ENCODE measurements at places on chromosomes 5 and 9.
A peak's percentile ranks its signal among the peaks of the same experiment; 100 is the strongest.

- DNase-seq, result no peak
These were observed 6.2 kb upstream of the PDLIM4 start for GRCh38 chr5:132251220-132251725.

- DNase-seq, result no peak
These were observed 379.4 kb downstream of the PRR16 start for GRCh38 chr5:120843390-120843980.

DNA sequence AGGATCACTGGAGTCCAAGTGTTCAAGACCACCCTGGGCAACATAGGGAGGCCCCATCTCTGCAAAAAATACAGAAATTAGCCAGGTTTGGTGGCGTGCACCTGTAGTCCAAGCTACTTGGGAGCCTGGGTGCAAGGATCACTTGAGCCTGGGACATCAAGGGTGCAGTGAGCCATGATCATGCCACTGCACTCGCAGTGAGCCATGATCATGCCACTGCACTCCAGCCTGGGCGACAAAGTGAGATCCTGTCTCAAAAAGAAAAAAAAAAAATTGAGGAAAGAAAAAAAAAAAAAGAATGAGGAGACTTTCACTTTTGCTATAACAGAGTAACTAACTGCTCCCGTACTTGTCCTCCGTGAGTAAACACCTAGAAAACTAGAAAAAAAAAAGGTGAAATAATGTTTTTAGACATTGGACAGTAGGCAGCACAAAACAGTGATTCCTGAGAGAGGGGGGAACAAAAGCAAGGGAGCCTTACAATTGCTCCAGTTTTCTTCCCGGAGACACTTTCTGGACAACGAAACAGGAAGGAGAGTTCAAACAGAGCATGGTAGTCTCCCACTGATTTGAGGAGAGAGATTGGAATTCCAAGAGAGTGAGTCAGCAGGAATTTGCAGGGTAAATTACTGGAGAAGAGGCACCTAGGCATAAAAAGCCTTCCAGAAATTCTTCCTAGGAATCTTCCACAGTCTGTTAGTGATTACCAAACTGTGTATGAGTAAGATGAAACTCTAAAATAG lies 6.9 kb upstream of the ZBTB5 start:
- DNase-seq, result peak; percentile 71

DNA sequence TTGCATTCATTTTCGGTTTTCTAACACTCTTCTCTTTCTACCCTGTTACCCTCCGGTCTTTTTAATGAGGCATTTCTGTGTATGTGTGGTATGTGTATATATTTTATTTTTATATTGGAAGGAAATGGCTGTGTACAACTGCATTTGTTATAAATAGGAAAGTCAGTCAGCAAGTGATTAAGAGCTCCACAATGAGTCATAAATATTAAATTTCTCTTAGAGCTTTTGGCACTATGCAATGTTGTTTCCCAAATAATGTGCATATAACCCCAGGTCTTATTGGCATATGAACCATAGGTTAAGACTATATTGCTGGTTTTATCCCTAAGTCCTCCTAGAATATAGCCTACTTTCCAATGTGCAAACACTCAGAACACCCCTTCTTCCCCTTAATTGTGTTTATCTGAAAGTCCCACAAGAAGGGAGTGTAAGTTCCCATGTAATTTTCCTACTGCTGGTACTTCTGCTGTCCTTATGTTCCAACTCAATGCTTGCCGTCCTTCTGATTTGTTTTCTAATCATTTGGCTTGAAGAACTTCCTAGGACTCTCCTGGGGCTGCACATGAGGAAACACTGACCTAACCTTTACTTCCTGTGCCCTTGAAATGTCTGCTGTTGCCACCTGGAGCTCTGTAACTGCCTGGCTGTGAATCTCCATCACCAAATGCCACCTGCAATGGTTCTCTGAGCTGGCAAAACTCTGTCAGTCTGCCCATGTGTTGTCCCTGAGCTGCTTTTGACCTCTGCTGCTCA lies 65.5 kb upstream of the PCSK5 start:
- DNase-seq, result no peak

- peak; percentile 94 for DNase-seq
These were observed at the start of gene AK8 for GRCh38 chr9:132877824-132878694. Gene AK8 (minus strand): TSS chr9:132878284. CDS start chr9:132878255, 29 bp downstream.

GRCh38 chr5:90307322-90307721 lies 102.2 kb downstream of the CETN3 start:
- no peak for DNase-seq

DNA sequence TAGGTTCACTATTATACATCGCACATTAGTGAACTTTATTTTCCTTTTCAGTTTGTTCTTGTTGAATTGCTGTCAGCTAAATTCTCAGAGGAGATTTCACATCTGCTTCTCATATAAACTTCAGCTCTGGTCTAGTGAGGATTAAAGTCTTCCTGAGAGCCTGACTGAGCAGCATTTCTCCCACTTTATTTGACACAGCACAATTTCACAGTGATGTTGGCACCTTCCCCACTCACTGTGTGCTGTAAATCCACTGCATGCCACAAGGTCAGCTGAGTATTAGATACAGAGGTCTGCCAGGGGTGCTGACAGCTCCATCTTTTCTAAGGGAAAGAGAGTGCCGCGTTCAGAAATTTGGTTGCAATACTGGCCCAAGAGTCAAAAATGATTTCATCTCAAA lies 567.4 kb downstream of the PRR16 start:
- no peak for DNase-seq

- DNase-seq, result peak; percentile 73
These were observed 70.0 kb upstream of the KLF9 start for GRCh38 chr9:70484232-70485130.

DNA sequence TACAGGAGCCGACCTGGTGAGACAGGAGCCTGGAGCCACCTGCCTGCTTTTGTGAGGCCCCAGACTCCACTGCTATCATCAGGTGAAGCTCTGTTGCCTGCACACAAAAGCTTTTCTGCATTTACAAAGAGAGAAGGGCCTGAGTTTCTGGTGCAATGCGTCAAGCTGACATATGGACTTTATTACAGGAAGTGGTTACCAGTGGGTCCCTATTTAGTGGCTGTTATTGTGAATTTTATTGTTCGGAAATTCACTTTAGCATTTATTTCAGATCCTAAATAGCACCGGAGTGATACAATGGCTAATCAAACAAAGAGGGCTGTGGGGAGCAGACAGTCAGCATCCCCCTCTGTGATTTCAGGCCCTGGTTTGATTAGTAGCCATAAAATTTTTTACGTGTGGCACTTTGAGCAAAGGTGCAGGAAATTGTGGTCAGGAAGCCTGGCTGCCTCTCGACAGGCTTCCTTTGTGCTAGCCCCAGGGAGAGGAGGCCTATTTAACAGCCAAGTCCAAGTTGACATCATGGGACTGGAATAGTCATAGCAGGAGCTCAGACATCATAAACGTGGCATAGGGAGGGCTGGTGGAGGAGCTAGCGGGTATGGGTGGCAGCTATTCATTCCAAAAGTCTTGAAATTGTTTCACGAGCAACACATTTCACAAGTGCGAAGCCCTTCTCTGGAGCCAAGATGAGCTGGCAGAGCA lies 8.4 kb downstream of the TGFBI start:
- DNase-seq, result no peak

GRCh38 chr9:18127499-18127875 lies 346.5 kb upstream of the ADAMTSL1 start:
- no peak for DNase-seq

DNA sequence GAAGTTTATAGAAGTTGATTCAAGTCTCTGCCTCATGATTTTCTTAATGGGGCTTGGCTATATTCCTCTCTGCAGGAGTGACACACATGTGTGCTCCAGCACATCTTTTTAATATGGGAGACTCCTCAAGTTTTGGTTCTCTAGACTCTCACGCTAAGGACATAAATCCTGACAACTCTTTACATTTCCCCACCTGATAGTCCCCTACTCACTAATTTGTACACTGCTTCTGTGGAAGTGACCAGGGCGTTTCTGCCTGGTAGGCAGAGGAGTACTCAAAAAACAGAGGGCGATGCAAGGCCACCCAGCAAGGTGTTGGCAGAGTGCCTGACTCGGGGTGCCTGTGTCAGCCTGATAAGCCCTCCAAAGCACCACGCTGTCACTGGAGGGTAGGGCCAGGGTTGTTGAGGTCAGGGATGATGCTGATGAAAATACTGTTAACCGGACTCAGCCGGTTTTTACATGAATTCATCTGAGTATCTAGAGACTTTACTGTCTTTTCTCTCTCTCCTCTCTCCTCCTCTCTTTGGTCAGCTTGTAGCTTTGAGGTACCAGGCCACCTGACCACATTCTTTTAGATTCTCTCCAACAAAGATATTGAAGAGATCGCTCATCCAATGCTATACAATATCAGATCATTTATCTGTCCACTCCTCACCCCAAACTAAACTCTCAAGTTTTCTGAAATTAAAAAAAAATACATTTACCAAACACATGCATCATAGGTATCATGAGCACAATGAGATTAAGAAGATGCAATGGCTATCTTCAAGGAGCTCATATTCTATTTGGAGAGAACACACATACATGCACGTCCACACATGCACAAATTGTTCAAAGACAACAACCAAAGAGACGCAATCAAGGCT lies 205.2 kb downstream of the PIK3R1 start:
- DNase-seq, result no peak

GRCh38 chr9:96766199-96766598 lies 11.7 kb downstream of the ZNF510 start:
- DNase-seq, result no peak

DNA sequence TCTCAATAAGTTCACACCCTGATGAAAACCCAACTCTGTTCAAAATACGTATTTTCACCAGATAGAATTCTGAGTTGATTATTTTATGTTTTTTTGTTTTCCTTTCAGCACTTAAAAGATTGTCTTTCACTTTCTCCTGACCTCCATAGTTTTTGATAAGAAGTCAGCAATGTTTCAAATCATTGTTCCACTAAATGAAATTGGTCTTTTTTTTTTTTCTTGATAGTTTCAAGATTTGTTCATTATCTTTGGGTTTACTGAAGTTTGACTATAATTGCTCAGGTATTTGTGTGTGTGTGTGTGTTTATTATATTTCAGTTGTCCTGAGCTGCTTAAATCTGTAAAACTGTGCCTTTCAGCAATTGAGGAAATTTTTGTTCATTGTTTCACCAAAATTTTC lies 498.7 kb downstream of the TLE1 start:
- DNase-seq, result no peak

DNA sequence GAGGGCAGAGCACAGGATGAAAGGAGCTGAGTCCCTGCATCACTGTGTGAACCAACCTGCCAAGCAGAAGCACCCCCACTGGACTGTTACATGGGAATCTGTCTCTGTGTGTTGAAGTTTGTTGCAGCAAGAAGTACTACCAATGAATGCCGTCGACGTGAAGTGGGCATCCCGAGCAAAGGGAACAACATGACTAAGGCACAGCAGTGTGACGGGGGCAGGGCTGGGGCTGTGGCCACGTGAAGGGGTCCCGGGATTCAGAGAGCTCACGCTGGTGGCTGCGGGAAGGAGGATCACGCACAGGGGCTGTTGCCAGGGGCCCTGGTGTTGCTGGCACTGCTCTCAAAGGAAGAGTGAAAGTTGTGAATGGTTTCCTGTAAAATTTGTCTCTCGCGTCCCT lies 27.5 kb upstream of the GABBR2 start:
- DNase-seq, result no peak

GRCh38 chr5:117869596-117869995 lies 1118.8 kb downstream of the DTWD2 start:
- no peak for DNase-seq

Measured in neural progenitor cell (in vitro differentiated cells).